ENCODE measurements at places on chromosomes 16 and 17.

- DNase-seq: no peak
Observed at GRCh38 chr16:14963281-14964173, 11.3 kb upstream of the PDXDC1 start.

DNA sequence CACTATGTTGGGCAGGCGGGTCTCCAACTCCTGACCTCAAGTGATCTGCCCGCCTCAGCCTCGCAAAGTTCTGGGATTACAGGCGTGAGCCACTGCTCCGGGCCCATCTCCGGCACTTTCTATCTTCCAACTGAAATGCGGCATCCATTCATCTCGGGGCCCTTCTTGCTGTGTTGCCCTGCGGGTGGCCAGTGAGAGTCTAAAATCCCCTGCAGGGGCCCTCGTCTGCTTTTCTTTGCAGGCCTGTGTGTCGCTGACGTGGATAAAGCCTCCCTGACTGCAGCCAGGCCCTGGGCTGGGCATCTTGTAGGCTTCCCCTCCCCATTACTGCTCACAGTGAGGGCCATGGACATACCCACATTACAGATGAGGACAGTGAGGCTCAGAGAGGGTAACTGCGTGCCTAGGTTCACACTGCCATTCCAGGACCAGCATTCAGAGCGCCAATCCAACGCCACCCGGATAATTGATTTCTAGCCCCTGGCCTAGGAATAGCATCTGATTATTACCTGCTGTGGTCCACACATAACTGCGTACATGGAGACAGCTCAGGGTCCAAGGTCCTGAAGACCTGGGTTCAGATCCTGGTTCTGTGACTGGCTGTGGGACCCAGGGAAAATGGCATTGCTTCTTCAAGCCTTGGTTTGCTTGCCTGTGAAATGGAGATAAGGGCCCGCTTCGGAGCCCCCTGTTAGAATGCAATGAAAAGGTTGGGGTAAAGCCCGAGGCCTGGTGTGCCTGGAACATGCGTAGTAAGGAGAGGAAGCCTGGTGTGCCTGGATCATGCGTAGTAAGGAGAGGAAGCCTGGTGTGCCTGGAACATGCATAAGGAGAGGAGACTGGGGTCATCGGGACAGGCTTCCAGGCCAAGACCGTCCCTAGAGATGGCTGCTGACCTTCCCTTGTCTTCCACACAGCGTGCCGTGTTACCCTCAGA, 25.0 kb downstream of the CRISPLD2 start:
- no peak for DNase-seq

GRCh38 chr17:73297934-73298861, 13.6 kb downstream of the CDC42EP4 start:
- no peak for DNase-seq

DNA sequence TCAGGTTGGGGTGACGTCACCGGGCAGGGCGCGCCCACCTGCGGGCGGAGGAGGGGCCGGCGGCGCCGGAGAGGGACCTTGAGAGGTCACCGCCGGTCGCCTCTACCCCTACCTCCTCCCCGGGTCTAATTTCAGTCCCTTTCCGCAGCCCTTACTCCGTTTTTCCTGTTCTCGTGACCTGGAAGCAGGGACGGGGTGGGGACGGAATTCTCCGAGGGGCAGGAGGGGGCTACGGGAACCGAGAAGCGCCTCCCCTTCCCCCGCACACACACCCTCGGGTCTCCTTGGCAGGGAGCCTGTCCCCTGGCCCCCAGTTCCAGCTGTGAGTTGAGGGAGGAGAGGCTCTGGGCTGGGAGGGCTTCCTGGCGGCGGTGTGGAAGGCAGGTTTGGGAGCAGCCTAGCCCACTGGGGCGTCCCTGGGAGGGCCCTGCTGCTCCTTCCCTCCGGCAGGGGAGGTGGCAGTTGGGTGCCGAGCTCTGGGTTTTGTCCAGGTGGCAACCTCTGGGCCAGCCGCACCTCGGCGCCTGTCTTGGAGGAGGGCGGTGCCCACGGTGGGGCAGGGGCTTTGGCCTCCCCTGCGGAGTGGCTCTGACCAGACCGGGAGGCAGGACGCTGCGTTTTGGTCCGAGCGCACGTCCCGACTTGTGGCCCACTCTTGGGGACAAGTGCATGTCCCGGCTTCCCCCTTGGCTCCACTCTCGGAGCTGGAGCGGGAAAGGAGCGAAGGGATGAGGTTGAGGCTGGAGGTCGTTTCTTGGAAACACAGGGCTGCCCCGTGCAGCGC, 773 bp downstream of the SYNGR3 start:
- no peak for DNase-seq

Measured in suppressor macrophage (primary cell).